ENCODE measurements at places on chromosomes 12 and 14.

DNA sequence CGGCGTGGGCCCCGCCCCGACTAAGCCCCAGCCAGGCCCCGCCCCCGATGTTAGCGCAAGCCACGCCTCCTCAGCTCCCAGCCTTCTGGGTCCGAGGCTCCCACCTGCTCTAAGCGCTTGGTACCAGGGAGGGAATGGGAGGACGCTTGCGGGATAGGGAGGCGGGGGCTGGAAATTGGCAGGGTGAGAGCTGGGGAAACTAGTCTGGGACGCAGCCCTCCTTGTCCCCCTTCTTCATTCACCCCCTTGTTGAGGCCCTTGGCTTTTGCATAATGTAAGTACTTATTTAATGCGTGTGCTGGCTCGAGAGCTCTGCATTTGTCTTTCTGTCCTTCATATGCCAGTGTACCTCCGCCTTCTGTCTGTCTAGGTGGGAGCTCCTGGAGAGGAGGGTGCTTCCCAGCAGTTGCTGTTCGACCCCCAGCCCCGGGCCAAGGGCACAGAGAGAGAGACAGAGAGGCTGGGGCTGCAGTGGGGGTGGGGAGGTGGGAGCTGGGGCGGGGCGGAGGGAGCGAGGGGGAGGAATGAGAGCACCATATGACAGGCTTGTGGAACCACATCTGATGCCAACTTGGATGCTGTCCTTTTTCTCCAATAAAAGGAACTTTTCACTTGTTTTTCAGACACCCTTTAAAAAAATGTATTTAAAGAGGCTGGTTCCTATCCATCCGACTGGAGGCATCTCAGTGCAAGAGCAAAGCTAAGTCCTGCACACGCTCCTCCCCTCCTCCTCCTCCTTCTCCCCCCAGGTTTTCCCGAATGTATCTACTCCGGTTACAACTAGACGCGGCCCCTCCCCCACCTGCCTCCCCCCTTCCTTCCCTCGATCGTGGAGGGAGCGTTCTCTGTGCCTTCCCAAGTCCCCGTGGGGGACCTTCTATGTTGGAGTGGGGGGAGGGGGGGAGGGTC lies 25.6 kb upstream of the MAP1LC3B2 start:
- DNase-seq, result peak; percentile 87

DNA sequence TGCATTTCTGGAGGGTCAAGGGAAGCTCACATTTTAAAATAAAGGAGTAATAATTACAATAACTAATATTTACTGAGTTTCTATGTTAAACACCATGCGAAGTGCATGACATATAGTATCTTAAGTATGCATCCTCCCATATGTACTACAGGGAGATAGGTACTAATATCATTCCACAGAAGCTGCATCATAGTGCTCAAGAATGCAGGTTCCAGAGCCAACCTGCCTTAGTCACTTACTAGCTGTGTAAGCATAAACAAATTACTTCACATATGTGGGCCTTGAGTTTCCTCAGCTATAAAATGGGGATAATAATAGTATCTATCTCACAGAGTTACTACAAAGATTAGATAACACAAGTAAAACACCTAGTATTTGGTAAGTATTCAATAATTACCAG lies 18.3 kb downstream of the ARMH4 start:
- DNase-seq, result no peak

- DNase-seq, result peak; percentile 41
These were observed 110.5 kb upstream of the FUT8 start for GRCh38 chr14:65301862-65302539.

- no peak for DNase-seq
These were observed 143.6 kb downstream of the PAWR start for GRCh38 chr12:79547044-79547734.

DNA sequence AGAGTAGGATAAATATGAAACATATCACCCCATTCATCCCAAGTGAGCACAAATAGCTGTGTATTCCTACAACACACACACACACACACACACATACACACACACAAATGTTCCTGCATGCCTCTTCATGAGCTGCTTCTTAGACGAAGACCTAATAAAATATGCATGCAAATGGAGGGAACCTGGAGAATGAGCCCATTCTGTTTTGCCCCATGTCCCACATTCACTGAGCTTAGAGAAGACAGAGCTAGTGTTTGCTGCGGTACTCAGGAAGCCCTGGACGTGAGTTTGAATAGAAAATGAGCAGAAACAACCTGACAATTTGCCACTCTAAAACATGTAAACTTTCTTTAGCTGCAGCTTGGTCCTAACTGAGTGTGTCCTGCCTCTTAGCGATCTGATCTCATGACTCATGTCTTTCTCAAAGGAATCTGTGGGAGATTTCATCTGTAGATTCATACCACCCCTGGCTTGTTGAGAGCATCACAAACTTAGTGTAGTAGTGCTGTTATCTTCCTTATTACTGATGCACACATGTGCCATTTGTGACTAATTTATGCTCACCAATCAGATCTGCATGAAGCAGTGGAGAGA lies 86.8 kb downstream of the ITPR2 start:
- DNase-seq, result no peak

GRCh38 chr12:95202691-95203486 lies 14.4 kb downstream of the FGD6 start:
- no peak for DNase-seq

- no peak for DNase-seq
These were observed 338.6 kb downstream of the APAF1 start for GRCh38 chr12:98983647-98984046.

Measured in GM20000 (cell line).